B cell (primary cell): ENCODE measurements at places on chromosomes 7 and 10. TPM values are rescaled to one million over a fixed set of nuclear protein-coding genes. Genes with fewer than 3 reads are reported as not detected.

Gene TEX36
- polyA plus RNA-seq: not detected in 2 replicates

Gene TAS2R39
- polyA plus RNA-seq: not detected in 2 replicates

Gene EPDR1
- polyA plus RNA-seq: not detected in 2 replicates

DNA sequence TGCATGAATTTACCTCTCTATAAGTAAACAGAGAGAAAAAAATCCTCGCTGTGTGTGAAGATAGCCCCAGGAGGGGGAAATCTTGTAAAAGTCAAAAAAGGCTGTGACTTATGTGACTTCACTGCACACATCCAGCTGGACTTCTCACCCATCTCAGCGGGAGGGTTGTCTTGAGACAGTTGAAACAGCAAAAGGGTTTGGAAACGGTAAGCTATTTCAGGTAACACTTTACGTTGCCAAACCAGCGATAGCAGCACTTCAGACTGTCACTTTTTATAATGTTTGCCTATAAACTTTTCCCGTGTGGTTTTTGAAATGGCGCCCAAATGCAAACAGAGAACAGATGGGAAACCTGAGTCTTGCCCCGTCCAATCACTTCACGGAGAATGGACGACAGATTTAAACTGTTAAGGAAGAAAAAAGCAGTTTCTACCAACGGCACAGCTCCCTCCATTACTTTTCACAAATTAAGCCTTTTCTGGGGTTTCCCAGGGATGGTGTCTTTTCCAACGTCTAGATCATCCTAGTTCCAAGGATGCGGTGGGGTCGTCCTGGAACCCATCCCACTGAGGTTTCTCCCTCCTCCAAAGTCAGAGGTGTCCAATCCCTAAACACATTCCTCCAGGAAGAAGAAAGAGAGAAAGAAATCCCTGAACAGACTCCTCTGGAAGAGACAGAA is 25.2 kb downstream of the FGFR2 start:
- DNase-seq: no peak
